ENCODE measurements at places on chromosomes 11 and 22.

GRCh38 chr22:22103078-22103875 lies 120.7 kb upstream of the TOP3B start:
- no peak for DNase-seq

DNA sequence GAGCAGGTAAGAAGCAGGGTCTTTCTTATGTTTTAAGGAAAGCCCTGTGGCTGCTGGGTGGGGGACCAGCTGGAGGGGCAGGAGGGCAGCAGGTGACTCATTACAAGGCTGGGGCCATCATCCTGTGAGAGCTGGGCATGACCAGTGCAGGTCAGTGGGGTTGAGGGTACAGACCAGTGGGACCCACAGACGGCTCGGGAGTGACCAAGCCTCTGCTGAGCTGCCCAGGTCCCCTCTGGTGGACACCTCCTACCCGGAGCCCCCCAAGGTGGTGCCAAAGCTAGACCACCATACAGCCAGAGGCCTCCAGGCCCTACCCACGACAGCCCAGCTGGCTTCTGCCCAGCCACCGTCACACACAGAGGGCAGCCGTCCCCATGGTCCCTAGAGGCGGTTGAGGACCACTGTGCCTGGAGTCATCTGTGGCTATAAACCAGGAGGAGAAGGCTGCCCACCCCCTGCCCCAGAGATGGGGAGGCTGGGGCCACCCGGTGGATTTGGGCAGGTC lies 670 bp downstream of the MYEOV start:
- DNase-seq: no peak

DNA sequence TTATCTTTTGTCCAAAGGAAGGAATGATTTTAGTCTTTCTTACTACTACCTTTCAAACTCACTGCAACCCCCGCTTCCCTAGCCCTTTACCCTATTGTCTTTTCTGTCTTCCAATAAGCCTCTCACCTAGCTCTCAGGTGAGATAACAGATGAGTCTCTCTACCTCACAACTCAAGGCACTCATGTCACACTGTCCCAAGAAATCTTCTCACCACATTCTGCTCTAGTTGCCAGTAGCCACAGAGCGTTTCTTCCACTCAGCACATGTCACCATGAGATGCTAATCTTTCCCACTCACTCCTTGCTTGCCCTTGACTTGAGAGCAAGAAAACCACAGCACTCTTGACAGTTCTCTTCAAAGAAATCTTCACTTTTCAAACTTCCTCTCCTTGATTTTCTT lies 32.7 kb upstream of the TMEM41B start:
- DNase-seq: no peak

DNA sequence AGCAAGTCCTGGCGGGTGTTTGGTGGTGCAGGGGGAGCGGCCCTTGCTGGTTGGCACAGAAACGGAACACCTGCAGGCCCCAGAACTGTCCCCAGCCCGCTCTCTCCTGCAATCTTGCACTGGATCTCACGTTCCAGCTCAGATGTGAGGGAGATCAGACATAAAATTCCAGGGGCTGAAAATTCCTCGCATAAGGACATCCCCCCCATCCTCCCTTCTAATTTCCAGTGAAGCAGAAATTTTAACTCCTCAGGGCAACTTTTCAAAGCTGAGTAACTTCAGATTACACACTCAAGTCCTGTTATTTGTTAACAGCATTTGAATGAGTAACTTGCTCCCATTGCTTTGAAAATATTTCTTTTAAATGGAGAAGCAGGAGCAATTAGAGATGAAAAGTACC lies 40.3 kb upstream of the RASSF10 start:
- DNase-seq: no peak

GRCh38 chr11:2451336-2451735 lies 6.5 kb downstream of the KCNQ1 start:
- DNase-seq: no peak

GRCh38 chr11:26063915-26064314 lies 268.0 kb upstream of the ANO3 start:
- DNase-seq: no peak

DNA sequence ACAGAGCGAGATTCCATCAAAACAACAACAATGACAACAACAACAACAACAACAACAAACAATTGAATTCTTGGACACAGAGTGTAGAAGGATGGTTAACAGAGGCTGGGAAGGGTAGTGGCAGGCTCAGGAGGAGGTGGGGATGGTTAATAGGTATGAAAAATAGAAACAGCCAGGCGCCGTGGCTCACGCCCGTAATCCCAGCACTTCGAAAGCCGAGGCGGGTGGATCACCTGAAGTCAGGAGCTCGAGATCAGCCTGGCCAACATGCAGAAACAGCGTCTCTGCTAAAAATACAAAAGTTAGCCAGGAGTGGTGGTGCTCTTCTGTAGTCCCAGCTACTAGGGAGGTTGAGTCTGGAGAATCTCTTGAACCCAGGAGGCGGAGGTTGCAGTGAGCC lies 122.9 kb upstream of the GRIA4 start:
- no peak for DNase-seq

GRCh38 chr22:24104307-24105012 lies 76.8 kb upstream of the SUSD2 start:
- DNase-seq: no peak

DNA sequence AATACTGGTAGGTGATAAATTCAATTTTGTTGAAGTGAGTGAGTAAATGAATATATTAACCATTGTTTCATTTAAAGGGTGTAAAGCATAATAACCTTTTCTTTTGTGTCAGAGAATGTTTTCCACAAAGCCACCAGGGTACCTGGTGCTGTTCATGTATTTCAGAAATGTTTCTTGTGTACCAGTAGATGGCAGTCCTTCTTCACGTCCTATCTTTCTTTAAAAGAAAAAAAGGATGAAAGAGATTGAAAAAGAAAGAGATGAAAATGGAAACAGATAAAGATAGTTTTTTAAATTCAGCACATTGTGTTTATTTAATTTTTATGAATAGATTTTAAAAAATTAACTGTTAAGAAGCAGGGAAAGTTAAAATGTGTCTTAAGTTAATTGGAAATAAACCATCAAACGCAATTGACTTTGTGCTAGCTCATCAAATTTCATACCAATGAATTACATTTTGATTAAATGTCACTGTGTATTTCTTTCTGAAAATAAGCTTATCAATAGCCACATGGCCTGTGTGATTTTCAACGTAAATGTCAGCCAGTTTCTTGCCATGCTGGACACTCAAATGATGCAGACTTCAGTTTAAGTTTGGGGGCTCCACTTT lies 65.5 kb upstream of the CHORDC1 start:
- no peak for DNase-seq

DNA sequence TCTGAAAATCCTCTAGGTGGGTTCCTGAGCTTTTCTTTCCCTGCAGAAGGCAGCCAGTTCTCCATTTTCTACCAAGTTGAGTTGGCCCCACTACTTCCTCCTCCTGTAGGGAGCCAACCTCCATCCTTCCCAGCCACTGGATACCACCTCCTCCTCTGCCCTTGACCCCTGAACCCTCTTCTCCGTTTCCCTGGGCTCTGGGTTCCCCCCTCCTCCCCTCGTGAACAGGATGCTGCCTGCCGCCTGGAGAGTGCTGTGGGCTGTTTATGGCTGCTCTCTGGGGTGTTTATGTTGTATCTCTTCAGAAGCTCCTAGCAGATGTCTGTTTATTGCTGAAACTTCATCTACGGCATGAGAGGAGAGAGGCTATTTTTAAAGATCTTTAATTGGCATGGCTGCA lies 8.6 kb downstream of the MICAL2 start:
- DNase-seq: no peak

DNA sequence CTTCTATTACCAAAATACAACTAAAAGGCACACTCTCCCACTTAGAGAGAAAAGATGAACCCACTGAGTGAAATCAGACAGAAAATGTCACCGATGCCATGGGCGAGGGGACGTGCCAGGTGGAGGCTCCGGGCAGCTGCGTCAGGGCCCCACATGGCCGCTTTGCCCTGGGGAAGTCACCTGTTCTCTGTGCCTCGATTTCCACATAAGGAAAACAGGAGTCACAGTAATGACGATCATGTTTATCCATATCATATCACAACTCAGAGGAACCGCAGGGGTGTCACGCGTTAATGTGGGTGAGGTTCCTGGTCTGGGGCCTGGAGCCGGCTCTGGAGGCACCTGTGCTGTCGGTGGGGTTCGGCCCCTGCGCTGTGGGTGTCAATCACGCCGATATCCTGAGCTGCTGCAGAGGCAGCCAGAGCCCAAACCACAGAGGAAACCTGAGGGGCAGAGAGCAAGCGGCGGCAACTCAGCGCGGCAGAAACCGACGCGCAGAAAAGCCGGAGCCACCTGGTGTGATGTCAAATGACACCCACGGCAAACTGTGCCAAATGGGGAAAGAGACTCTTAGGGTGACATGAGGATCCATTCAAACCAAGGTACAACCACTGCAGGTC lies 243.7 kb downstream of the BRD1 start:
- no peak for DNase-seq

GRCh38 chr11:134888821-134889220 lies 476.8 kb upstream of the B3GAT1 start:
- DNase-seq: no peak

- no peak for DNase-seq
Measured at GRCh38 chr11:105942921-105943320, 79.1 kb downstream of the MSANTD4 start.

DNA sequence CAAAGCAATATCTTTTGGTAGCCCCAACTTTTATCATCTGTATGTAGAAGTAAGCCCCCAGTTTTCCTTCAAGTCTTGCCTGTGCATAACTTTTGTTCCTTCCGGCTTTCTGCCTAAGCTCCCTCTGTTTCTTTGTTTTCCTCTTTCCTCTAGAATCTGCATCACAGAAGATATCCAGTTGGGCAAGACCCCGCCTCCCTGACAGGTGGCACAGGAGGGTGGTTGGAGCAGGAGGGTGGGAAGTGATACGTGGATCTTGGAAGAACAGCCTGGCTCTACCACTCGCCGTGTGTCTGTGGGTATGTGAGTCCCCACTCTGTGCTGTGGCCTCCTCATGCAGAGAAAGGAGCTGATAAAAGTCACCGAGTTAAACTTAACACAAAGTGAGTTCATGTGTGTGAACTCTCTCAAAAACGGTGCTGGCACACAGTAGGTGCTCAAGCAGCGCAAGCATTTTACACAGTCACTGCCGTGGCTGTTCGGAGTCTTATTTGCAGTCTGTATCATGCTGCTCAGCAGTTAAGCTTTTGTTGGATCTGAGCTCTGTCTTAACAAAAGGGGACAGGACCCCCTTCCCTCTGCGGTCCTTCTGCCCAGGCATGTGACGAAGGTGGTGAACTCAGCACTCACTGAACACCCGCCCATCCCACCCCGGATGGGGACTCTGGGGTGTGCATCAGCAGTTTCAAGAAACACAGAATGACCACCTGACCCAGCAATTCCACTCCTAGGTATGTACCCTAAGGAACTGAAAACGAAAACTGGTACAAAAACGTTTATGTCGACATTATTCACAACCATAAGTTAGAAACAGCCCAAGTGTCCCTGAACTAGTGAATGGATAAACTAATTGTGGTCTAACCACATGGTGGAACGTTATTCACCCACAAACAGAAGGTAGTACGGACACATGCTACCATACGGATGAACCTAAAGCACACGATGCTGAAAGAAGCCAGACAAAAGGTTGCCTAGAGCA lies 249.1 kb downstream of the CTTN start:
- no peak for DNase-seq

- DNase-seq: no peak
Measured at GRCh38 chr11:94127638-94128037, 1.0 kb upstream of the PANX1 start.

- DNase-seq: no peak
Measured at GRCh38 chr11:66419825-66420224, 1.0 kb upstream of the NPAS4 start.

- no peak for DNase-seq
Measured at GRCh38 chr22:47872761-47873535, 1110.5 kb downstream of the TBC1D22A start.

DNA sequence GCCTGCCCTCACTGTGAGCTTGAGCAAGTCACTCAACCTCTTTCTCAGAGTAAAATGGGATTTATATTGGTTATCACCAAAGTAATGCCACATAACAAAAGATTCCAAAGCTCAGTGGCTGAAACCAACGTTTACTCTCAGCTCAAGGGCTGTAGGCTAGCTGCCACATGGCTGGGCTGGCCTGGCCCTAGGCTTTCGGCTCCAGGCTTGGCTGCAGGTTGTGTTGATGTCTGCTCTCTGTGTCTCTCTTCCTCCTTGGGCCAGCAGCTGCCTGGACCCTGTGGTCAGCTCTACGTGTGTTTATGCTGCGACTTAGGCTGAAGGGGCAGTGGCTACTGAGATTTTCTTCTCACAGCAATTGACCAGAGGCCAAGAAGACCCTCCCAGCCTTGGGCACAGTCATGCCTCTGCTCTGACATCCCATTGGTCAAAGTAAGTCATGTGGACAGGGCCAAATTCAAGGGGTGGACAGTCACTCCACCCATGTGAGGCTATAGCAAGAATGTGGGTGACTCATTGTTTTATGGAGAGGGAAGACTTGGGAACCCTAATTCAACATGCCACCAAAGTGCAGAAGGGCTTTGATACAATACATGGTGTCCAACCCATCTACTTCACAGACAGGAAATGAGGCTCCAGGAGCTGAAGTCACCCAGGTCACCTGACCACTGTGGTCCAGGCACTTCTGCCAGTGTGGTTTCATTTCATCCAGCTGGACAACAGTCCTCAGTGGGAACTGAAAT lies 90.6 kb downstream of the TSPAN18 start:
- no peak for DNase-seq

DNA sequence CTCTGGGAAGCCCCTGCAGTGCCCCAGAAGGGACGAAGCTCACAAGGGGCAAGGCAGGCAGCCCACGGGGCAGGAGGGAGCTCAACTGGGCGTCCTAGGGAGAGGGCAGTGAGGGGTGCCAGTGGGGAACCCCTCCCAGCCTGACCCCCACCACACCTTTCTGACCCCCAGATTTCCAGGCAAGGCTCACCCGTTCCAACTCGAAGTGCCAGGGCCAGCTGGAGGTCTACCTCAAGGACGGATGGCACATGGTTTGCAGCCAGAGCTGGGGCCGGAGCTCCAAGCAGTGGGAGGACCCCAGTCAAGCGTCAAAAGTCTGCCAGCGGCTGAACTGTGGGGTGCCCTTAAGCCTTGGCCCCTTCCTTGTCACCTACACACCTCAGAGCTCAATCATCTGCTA lies 15.7 kb downstream of the CD5 start:
- no peak for DNase-seq

DNA sequence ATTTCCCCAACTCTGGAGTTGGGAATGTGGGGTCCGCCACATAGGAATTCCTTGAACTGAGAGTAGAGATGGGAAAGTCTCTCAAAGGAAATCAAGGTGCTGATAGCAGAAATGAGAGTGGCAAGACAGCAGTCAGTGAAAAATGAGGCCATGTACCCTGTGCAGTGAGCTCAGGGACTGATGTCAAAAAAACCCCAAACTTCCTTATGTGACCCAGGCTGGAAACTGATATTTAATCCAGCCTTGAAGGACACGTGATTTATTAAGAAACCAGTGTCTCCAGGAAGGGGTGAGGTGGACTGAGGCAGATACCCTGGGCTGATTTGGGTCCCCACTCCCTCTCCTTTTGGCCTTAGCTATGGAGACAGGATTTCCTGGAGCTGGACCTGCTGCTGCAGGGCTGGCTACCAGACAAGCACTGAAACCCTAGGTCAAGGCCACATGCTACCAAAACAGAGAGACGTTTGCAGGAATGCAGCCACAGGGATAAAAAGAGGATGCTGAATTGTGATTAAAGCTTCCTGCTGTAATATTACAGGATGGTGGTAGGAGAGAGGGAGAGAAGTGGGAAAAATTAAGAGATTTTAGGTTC lies 25.3 kb upstream of the FCHSD2 start:
- DNase-seq: no peak

All from activated CD8-positive, alpha-beta memory T cell treated with anti-CD3 and anti-CD28 coated beads for 4 hours (primary cell).